ENCODE measurements at places on chromosomes 1 and 21.

DNA sequence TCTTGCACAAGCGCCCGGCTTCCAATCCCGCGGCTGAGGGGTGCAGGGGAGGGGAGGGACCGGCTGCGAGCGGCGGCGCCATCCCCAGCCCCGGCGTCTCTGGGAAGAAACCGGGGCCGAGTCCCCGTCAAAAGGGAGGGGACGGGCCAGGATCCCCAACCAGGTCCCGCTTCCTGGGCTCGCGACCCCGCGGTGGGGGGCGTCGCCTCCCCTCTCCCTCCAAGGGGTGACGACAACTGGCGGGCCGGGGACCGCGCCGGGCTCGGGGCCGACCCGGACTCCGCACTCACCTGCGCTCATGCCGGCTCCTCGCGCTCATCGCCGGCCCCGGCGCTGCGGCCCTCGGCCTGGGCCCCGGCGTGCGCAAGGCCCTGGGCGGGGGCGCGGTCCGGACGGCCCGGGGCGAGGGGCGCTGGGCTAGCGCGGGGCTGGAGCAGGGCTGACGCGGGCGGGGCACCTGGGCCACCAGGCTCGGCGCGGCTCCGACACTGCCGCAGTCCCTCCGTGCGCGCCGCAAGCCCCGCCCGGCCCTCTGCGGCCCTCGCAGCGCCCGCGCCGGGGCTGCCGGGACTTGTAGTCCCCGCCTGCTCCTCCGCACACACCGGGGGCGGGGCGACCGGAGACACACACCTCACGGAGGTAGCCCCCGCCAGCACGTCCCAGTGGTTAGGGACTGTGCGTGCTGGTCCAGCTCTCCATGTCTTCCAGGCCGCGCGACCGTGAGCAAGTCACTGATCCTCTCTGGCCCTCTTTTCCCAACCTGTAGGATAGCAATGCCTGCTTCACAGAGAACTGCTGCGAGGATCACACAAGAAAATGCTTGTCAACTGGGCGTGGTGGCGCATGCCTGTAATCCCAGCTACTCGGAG is at the start of gene ATP13A2:
Gene ATP13A2 (minus strand): TSS at position 490 of the 869 bp plus-strand sequence. CDS start 190 bp downstream, at position 300.
- DNase-seq: peak; percentile 51

- DNase-seq: no peak
These were observed 396.6 kb downstream of the NPHP4 start for GRCh38 chr1:5595531-5596170.

GRCh38 chr1:224014330-224014649 is 99.6 kb upstream of the FBXO28 start:
- DNase-seq: no peak

GRCh38 chr1:16257968-16258367 is 21.0 kb upstream of the CPLANE2 start:
- DNase-seq: no peak

DNA sequence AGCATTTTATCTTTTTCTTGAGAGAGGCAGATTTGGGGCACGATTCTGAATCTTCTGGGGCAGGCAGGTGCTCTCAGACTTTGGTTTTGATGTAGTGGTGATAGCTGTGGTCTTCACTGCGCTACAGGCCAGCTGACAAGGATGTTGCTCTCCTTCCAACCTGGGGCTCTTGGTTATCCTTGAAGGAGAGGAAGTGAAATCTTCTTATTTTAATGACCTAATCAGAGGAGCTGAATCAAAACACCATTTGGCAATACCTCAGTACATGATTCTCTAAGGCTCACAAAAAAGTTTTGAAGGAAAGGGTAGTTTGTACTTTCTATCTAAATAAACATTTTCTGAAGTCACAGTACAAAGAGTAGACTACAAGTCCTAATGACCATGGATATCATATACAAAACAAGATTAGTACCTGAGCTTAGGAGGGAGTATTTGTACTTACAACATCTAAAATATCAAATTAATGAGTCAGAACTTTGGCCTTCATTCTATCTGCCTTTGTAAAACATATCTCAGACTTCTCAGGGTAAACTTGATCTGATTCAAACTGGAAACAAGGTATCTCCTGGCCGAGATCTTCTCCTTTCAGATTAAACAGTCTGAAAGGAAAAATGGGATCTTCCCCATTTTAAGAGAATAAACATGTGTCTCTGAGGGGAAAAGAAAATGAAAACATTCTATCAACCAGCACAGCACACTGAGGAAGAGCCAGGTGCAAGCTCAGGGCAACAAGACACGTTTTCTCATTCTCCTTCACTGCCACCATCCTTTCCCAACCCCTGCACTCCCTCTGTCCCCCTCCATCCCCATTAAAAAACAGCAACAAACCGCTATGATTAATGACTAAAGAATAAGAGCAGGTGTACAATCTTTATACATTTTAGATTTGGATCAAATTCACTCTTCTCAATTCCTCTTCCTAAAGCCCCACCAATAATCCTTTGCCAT is 69.2 kb downstream of the SH3GLB1 start:
- DNase-seq: no peak

- no peak for DNase-seq
These were observed 32.7 kb upstream of the CRB1 start for GRCh38 chr1:197235355-197235754.

- DNase-seq: no peak
These were observed 52.9 kb downstream of the MATN1 start for GRCh38 chr1:30670240-30671060.

- DNase-seq: peak; percentile 24
These were observed 93.9 kb upstream of the BEND5 start for GRCh38 chr1:48870596-48870995.

DNA sequence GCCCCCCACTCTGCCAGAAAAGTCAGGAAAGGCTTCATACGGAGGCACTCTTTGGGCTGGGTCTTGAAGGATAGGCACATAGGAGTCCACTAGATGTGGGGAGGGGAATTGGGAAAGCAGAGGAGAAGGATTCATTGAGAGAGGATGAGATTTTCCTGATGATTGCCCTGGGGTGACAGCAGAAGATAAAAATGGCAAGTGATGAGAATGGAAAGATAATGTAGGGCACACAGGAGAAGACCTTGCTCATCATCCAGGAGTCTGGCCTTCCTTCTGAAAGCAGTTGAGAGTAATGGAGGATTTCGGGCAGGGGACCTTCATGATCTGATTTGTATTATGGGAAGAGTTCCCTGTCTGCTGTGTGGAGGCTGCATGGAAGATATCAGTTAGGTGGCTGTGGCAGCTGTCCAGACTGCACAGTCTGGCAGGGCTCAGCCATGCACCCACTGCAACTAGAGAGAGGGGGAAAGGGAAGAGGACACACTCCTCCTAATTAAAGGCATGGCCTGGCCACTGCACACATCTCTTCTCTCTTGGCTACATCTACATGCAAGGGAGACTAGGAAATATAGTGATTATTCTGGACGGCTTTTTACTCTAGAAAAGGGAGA is 9.6 kb upstream of the FABP3 start:
- no peak for DNase-seq

GRCh38 chr1:27489501-27489972 is 430 bp downstream of the WASF2 start:
- peak; percentile 44 for DNase-seq

GRCh38 chr1:34831721-34832246 is 27.8 kb downstream of the SMIM12 start:
- DNase-seq: no peak

- no peak for DNase-seq
These were observed 82.2 kb upstream of the DMRTA2 start for GRCh38 chr1:50505427-50505826.

DNA sequence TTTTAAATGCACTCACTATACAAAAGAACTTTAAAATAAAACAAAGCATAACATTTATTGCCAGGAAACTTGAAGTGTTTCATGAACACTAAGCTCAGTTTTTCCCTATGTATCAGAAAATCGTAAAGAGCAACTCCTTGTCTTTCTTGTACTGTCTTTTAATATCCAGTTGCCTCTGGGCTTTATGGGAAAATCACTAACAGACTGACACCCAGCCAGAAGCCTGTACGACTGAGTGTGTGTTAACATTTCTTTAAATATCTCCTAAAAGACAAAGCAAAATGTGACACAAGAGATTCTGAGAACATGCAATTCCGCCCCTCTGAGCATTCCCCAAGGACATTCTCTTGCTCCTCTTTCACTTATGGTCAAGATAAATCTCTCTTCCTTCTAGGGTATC is 347.5 kb upstream of the DPYD start:
- no peak for DNase-seq

DNA sequence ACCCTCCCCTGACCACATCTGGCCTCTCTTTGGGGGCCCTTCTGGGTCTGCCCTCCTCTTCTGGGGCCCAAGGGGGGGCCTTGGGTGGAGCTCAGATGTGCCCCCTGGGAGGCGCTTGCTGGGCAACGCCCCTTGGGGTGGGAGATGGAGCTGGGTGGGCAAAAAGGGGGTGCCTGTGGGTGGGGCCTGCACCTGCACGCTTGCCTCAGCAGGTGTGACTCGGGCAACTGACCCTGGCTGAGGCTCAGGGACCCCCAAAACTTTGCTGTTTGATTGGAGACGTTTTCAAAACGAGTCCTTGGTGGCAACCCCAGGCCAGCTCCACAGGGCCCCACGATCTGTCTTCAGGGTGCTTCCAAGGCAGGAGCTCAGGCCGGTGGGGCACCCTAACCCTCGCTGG is 105.3 kb downstream of the SIK1 start:
- DNase-seq: no peak

- no peak for DNase-seq
These were observed 466.2 kb downstream of the USP25 start for GRCh38 chr21:16196001-16196400.

- DNase-seq: no peak
These were observed 12.6 kb downstream of the ZYG11B start for GRCh38 chr1:52738893-52739292.
